ENCODE measurements at places on chromosomes 6 and 20.

- no peaks in the 10 kb centered on the region for H3K27me3 ChIP-seq
- H3K4me3 ChIP-seq, result no peak overlapping the region
- no peak overlapping the region for H3K27ac ChIP-seq
- H3K4me1 ChIP-seq, result no peaks in the 10 kb centered on the region
- no peak for DNase-seq
Observed at GRCh38 chr20:24303393-24304170, 165.8 kb upstream of the SYNDIG1 start.

DNA sequence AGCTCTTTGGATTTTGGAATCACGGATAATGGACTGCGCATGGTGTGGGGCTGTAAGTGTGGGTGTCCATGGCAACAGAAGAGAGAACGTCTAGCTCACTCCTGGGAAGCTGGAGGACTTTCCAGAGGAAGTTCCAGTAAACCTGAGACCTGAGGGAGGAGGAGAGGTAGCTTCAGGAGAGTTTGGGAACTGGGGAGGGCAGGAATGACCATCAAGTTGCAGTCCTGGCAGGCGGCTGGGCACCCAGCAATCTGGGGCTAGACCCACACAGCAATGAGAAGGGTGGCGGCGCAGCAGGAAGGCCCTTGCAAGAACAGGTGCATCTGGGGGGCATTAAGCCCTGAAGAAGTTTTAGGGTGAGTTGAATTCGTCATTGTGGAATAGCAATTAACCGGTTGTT is 95.9 kb downstream of the FOXC1 start:
- no peaks in the 10 kb centered on the region for H3K36me3 ChIP-seq
- no peak overlapping the region for H3K4me3 ChIP-seq
- DNase-seq, result no peak
- no peaks in the 10 kb centered on the region for H3K27me3 ChIP-seq
- no peaks in the 10 kb centered on the region for H3K4me1 ChIP-seq
- H3K27ac ChIP-seq, result no peak overlapping the region

GRCh38 chr6:149112976-149113375 is 204.5 kb upstream of the TAB2 start:
- H3K27ac ChIP-seq, result no peak overlapping the region
- no peak overlapping the region for H3K4me3 ChIP-seq
- H3K4me1 ChIP-seq, result no peaks in the 10 kb centered on the region
- no peaks in the 10 kb centered on the region for H3K36me3 ChIP-seq

DNA sequence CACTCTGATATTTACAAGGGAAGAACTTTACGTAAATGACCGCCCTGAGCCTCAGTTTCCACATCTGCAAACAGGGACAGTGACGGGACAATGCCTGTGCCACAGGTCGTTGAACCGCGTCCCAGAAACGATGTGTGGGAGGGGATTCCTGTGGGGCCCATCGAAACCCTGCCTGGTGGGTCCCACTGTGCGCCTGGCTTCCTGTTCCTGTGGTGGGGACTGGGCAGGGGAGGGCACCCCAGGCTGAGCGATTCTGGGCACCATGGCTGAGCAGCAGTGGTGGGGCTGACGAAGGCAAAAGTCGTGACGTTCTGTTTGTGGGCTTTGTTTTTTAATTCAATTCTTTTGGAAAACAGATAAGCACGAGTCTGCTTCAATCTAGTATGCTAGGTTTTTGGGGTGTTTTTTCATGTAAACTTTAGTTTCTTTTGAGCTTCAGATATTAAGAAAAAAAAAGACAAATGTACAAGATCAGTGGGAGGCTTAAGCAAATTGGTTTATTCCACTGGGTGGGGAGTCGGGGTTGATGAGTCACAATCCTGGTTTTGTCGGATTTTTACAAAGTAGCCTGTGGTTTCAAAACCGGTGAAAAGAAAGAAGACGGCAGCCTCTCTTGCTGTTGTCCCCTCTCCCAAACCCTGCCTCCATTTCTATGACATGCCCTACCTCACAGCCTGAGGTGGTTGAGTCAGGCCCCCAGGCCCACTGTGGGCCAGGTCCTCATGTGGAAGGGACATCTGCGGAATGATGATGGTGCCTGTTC is 40.4 kb downstream of the GNAS-AS1 start:
- no peak for DNase-seq
- H3K27ac ChIP-seq, result no peak overlapping the region
- no peaks in the 10 kb centered on the region for H3K36me3 ChIP-seq
- H3K4me1 ChIP-seq, result no peaks in the 10 kb centered on the region

GRCh38 chr6:157579467-157580031 is 198.6 kb downstream of the ZDHHC14 start:
- H3K4me3 ChIP-seq, result no peak overlapping the region
- H3K27ac ChIP-seq, result no peak overlapping the region
- no peaks in the 10 kb centered on the region for H3K27me3 ChIP-seq
- H3K36me3 ChIP-seq, result no peaks in the 10 kb centered on the region
- H3K4me1 ChIP-seq, result peaks cover 12% of the 10 kb centered on the region

DNA sequence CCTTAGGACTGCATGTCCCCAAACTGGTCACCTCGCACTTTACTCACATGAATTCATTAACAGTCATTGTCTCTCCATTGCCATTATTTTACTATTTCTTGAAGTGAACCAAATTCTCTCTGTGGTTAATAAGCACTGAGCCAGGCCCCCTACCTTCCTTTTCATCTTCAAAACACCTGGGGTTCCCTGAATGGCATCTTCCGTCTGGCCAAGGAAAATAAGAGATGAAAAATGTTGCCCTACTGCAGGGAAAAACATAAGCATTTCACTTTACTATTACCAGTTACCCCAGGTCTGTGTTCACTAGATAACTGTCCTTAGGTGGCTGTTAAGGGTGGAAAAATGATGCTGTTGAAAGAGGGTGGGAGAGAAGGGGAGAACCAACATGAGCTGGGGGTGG is 10.0 kb upstream of the NKX2-2 start:
- H3K27me3 ChIP-seq, result peaks cover 31% of the 10 kb centered on the region
- no peaks in the 10 kb centered on the region for H3K4me1 ChIP-seq
- no peak overlapping the region for H3K27ac ChIP-seq
- no peak for DNase-seq
- no peak overlapping the region for H3K4me3 ChIP-seq

- no peaks in the 10 kb centered on the region for H3K36me3 ChIP-seq
- H3K4me1 ChIP-seq, result no peaks in the 10 kb centered on the region
- no peaks in the 10 kb centered on the region for H3K27me3 ChIP-seq
- H3K4me3 ChIP-seq, result no peak overlapping the region
Observed at GRCh38 chr6:147677647-147678046, 169.2 kb downstream of the SAMD5 start.

DNA sequence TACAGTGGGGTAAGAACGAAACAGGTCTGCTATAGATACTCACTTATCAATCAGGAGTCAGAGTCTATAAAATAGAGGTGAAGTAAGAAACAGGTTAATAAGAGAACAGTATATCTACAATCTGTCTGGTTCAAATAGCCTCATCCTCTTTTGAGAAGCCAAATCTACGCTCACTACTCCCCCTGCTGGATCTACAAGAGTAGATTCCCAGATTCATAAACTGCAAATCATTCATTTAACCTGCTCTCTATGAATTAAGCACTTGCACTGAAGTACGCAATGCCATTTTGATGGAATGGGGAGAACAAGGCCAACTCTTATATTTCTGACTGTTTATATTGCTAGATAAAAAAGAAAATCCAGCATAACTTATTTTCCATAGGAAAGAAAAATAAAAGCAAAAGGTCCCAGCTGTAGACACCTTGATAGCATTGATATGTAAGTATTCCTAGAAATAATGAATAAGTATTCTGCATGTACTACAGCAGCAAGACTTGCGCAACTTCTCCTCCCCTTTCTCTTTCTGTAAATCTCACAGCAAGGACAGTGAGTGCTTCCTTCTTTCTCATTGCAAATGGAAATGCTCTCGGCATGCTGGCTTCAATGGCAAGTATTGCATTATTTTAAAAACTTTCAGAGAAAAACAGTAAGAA is 92.3 kb downstream of the RFX6 start:
- no peak overlapping the region for H3K27ac ChIP-seq
- no peak for DNase-seq
- H3K36me3 ChIP-seq, result no peaks in the 10 kb centered on the region
- H3K27me3 ChIP-seq, result no peaks in the 10 kb centered on the region

DNA sequence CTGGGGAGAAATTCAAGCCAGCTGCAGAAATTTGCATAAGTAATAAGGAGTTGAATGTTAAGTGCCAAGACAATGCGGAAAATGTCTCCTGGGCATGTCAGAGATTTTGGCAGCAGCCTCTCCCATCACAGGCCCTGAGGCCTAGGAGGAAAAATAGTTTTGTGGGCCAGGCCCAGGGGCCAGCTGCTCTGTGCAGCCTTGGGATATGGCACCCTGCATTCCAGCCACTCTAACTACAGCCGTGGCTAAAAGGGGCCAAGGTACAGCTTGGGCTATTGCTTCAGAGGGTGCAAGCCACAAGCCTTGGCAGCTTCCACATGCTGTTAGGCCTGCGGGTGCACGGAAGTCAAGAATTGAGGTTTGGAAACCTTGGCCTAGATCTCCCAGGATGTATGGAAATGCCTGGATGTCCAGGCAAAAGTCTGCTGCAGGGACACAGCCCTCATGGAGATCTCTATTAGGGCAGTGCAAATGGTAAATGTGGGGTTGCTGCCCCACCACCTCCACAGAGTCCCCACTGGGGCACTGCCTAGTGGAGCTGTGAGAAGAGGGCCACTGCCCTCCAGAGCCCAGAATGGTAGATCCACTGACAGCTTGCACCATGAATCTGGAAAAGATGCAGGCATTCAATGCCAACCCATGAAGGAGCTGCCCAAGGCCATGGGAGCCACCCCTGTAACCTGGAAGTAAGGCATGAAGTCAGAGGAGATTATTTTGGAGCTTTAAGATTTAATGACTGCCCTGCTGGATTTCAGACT is 126.5 kb downstream of the DTNBP1 start:
- no peaks in the 10 kb centered on the region for H3K27me3 ChIP-seq

DNA sequence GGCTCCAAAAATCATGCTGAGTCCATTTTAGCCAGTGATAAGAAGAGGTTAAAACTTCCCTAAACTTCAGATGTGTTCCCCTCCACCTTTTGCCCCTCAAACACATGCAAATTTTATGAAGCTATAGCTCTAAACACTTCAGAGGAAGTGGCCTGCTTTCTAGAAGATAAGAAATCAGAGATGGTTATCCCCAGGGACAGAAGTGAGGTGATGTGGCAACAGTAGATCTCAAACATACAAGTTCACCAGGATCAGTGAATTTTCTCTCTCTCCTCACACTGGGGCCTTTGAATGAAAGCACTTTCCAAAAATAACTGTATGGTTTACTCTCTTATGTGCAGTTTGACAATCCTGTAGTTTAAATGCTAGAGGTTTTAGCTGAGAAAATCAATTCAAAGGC is 332.0 kb downstream of the BTBD9 start:
- no peak overlapping the region for H3K4me3 ChIP-seq
- H3K4me1 ChIP-seq, result no peaks in the 10 kb centered on the region
- no peak overlapping the region for H3K27ac ChIP-seq
- no peak for DNase-seq
- H3K36me3 ChIP-seq, result no peaks in the 10 kb centered on the region
- no peaks in the 10 kb centered on the region for H3K27me3 ChIP-seq

DNA sequence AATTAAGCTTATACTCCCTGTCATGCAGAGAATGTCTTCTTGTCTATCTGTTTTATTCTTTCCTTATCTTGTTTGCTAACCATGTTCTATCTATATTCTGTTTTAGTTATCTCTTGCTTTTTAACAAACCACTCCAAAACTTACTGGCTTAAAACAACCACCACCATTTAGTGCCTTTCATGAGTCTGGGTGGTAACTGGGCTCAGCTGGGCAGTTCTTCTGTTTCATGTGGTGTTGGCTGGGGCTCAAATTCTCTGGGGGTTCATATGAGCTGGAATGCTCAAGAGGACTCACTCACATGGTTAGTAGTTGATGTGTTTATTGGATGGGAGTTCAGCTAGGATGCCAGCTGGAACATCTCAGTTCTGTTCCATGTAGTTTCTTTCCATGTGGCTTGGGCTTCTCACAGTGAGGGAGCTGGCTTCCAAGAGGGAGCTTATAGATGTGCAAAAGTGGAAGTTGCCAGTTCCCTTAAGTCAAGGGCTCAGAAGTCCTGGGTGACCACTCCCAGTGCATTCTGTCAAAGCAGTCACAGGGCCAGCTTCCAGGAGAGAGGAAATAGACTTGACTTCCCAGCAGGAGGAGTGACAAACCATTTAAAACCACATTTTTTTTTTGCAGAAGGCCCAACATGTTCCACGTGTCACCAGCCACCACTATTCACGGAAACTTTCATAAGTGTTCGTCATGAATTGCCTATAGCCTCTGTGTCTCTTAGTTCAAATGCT is 70.4 kb downstream of the PLCB4 start:
- DNase-seq, result no peak
- H3K36me3 ChIP-seq, result no peaks in the 10 kb centered on the region
- no peak overlapping the region for H3K4me3 ChIP-seq
- no peak overlapping the region for H3K27ac ChIP-seq
- no peaks in the 10 kb centered on the region for H3K27me3 ChIP-seq
